ENCODE measurements at places on chromosomes 5 and 9.

GRCh38 chr5:17315710-17316221 lies 98.3 kb downstream of the BASP1 start:
- DNase-seq: no peak

GRCh38 chr5:68441309-68442073 lies 225.9 kb downstream of the PIK3R1 start:
- DNase-seq: no peak

- DNase-seq: no peak
Measured at GRCh38 chr9:123053046-123053445, 19.6 kb downstream of the GPR21 start.

GRCh38 chr9:36053971-36054370 lies 17.3 kb downstream of the RECK start:
- DNase-seq: no peak

DNA sequence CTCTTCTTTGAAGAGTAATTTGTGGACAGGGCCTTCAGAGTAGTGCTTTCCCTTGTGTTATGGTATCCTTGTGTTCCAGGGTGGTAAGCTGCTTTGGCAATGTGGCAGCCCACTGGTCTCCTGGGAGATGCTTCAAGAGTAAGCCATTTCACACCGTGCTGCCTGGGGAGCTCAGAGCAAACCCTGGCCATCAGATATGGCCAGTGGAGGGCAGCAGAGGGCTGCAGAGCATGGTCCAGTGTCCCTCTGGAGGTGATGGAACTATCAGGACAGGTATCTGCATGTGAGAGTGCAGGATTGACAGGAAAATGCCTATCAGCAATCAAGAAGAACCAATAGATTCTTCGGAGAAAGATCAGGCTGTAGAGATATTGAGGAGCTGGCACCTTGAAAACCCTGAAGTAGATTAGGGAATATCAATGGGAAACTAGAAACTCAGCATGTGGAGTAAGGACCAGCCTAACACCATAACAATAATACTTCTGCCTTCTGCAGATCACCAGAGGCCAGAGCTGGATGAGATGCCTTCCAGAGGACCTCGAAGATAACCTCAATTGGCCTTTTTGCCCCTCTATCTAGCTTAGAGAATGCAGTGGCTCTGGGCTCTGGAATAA lies 90.8 kb downstream of the PLPPR1 start:
- peak; percentile 59 for DNase-seq

DNA sequence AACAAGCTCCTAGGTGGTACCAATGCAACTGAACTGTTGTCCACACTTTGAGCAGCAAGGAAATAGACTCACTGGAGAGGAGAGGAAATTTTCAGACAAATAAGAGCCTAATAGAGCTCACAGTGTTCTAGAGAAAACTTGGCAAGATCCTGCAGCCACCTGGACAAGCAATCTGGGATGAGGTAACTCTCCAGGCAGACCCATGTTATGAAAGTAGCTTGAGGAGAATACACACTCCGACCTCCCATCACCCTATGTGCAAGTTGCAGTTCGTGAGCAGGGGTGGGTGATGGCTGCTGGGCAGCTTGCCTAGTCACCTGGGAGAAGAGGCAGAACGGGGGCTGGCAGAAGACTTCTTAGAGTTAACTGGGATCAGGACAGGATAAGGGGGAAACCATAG lies 102.2 kb downstream of the KLF4 start:
- DNase-seq: no peak

DNA sequence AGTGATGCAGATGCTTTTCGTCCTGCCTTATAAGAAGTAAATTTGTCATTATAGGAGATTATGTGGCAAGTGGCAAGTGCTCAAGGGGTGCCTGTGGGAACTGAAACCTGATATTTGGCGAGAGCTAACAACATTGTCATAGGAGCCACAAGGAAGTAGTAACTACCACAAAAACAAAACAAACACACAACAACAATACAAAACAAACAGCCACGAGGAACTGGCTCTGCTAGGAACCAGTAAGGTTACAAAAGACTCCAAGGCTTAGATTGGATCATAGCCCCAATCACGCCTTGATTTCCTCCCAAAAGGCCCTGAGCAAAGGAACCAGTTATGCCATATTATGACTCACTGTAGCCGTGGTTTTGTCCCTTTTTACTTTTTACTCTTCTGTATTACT lies 1045.2 kb downstream of the CDH12 start:
- DNase-seq: no peak

GRCh38 chr5:172093965-172094364 lies 87.5 kb upstream of the FBXW11 start:
- DNase-seq: no peak

GRCh38 chr5:109028608-109029299 lies 281.1 kb downstream of the FER start:
- DNase-seq: no peak

GRCh38 chr5:83149671-83150070 lies 72.3 kb downstream of the XRCC4 start:
- DNase-seq: no peak

DNA sequence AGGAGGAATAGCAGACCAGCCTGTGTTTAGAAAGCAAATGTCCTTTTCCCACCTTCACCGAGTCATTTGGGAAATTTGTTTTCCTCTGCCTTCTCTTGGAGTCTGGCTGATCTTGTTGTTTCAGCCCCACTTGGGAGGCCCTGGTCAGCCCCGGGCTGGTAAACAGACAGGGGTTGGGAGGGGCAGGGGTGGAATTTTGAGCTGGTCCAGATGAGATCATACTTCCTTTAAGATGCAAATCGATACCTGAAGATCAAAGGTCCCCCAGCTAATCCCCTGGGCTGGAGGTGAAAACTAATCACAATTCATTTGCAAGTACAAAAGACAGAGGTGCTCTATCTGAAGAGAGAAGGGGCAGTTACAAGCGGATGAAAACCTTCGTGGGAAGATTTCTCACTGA lies 118.4 kb downstream of the PAPPA start:
- peak; percentile 98 for DNase-seq

DNA sequence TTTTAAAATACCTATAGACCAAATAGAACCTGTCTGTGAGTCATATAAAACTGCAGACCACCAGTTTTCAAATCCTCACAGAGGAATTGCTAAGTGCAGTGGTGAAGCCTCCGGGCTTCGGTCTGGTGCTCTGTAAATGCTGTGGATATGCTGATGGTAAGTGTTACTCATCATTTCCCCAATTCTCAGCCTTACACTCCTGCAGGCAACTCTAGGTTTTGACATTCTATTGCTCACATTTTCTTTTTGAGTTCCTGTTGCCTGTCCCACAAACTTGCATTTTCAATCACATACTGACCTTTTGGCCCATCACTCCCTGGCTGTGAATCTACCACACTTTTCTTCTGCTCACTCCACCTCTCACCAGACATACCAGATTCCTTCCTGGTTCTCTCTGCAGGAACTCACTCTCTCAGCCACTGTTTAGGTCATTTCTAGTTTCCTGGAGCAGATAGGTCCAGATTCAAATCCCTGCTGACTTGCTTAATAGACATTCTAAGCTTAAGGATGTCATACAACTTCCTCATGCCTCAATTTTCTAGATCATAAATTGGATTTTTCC lies 192.9 kb downstream of the RAB3C start:
- no peak for DNase-seq

DNA sequence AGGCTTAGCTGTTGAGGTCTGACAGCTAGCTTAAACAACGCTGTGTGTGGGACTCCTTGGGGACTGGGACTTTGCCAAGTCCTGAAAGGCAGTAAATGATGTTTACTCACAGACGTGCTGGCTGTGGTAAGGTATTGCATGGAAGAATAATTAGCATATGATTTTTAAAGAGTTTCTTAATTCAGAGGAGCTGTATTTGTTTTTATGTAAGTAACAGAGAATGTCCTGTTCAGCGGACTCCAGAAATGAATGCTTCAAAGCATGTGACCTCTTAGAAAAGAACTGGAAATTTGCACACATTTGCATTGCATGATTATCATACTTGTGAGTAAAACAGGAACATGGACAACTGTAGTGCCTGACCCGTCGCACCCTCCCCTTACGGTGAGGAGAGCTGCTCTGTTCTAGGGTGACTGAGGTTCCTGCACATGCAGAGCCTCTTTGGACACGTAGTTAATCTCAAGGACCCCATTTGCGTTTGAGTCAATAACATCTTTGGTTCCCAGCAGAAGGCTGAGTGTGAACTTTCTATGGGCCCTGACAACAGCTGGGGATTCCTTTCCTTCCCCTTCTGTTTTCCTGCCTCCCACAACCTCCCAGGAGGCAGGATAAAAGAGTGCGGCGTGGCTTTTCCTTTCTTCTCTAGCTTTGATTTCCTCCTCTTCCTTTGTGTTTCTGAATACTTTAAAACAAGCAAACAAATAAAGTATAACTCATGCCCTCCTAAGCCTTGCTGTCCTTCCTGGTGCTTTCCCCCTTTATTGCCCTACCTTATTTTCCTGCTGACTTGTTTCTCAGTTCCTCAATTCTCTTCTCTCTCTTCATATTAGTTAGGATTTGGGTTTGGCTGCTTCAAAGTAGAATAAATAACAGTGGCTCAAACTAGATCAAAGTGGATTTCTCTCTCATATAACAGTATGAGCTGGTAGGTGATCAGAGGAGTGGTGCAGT lies 157.2 kb upstream of the CD180 start:
- DNase-seq: no peak

DNA sequence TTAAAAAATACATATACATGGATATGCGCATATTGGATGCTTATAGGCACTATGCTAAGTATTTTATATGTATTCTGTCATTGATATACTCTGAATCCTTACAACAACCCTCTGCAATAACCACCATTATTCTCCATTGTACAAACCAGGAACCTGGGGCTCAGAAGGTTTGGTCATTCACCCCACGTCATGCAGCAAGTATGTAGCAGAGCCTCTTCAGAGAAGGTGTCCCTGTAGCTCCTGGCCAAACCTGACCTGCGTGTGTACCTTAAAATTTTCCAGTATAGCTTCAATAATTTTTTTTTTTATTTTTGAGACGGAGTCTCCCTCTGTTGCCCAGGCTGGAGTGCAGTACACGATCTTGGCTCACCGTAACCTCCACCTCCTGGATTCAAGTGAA lies 51.9 kb downstream of the MFAP3 start:
- DNase-seq: no peak

GRCh38 chr9:2285416-2286332 lies 270.5 kb downstream of the SMARCA2 start:
- DNase-seq: no peak

DNA sequence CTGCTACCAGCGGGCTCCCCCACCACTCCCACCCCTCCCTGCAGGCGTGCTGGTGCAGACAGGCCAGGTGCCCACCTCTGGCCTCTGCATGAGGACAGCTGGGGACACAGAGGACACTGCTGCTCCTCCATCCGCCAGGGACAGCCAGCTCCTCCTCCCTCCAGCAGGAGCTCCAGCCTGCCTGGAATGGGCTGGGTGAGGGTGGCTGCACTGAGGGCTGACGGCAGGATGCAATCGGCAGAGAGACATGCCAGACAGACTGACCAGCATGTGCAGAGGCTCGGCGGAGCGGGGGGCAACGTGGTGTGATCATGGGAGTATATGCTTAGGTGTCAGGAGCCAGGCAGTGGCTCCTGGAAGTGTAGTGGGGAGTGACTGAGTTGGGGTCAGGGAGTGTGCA lies 68.4 kb downstream of the RASGEF1C start:
- no peak for DNase-seq

DNA sequence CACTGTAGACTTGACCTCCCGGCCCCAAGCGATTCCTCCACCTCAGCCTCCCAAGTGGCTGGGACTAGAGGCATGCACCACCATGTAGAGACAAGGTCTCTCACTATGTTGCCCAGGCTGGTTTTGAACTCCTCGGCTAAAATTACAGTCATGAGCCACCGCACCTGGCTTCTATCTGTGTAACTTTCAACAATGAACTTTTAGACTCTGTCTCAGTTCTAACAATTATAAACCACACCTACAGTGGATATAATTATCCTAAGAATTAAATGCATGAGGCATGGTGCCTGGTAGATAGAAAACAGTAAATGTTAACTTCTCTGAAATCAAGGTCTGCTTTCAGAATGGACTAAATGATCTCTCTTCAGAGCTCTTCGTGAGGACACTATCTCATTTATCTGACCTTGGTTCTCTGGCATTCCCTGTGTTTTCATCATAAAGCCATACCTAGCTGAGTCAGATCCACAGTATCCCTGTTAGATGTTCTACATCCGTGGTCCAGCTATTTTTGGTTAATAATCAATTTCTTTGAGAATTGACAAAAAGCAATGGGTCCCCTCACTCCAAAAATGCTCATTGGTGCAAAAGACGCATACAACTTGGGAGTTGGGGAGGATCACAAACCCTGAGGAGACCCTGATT lies 7.2 kb downstream of the HAVCR1 start:
- DNase-seq: no peak

GRCh38 chr9:89919171-89919681 lies 314.4 kb downstream of the GADD45G start:
- peak; percentile 48 for DNase-seq

- DNase-seq: no peak
Measured at GRCh38 chr9:131481441-131482342, 21.0 kb upstream of the POMT1 start.

GRCh38 chr9:17075758-17076485 lies 58.9 kb upstream of the CNTLN start:
- no peak for DNase-seq

DNA sequence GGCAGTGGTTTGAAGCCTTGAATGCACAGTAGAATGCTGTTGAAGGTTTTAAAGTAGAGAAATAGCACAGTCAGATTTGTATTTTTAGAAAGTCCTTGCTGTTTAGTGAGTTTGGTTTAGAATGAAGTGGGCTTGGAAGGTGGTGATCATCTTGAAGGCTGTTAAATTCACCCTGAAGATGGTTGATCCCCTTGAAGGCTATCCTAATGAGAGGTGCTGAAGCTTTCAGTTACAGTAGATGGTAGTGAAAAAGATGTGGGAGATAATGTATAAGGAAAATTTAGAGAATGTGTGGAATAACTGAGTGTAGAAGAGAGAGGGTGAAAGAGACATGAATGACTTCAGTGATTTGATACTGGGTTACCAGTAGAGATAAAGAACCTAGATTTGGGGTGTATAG lies 16.0 kb downstream of the TENT2 start:
- DNase-seq: no peak

GRCh38 chr5:172768573-172769341 lies 2.2 kb downstream of the DUSP1 start:
- DNase-seq: no peak

DNA sequence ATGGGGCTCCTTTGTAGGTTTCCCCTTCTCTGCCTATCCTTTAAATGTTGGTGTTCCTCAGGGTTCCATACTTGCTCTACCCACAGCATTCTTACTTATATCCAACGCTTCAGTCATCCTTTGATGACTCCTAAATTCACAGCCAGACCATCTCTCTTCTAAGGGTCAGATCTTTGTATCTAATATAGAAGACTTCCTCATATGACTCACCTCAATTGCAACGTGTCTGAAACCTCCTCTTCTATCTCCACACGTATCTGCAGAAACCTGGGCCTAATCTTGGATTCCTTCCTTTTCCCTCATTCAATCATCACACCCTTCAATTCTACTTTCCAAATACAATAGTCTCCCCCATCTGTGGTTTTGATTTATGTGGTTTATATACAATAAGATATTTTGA lies 68.3 kb downstream of the HMGCR start:
- no peak for DNase-seq

DNA sequence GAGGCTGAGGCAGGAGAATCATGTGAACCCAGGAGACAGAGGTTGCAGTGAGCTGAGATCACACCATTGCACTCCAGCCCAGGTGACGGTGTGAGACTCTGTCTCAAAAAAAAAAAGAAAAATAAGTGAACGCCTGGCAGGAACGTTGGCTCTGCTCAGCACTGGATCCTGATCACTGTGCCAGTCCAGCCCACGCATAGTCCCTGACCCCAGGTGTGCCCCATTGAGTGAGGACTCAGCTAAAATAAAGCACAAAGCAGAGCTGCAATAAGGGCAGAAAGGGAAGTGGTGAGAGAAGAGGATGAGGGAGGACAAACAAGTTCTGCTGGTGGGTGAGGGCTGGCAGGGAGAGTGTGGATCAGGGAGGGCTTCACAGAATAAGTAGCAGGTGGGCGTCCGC lies 4.3 kb downstream of the GRHPR start:
- DNase-seq: no peak
